Activated CD8-positive, alpha-beta memory T cell treated with anti-CD3 and anti-CD28 coated beads, Interleukin-2, amount 50 U/mL, for 48 hours (primary cell): ENCODE measurements at places on chromosomes 6 and 20.

GRCh38 chr6:75819776-75820487, 70.9 kb downstream of the MYO6 start:
- DNase-seq: no peak

- DNase-seq: no peak
Measured at GRCh38 chr20:58088625-58089024, 139.8 kb downstream of the ANKRD60 start.

DNA sequence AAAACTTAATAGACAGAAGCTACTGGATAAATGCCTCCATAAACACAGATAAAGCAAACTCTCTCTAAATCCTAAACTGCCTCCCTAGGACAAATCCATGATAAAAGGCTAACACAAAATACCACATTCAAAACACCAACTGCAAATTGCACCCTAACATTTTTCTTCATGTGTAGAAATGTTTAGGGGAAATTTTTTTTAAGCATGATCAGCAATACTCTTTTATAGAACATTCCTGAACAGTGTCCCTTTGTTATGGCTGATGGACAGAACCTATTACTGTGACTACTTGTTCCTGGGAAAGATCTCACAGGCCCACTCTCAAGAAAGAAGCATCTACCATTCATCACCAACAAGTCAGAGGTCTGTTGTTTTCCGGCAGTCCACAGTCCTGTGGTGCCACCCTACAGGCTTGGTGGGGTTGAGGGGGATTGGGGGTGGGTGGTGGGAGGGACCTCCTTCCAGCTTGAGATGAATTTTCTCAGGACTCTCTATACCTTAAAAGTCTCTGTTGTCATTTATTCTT, 64.5 kb downstream of the DTNBP1 start:
- no peak for DNase-seq

- DNase-seq: no peak
Measured at GRCh38 chr6:116695401-116695800, 14.4 kb downstream of the KPNA5 start.

GRCh38 chr6:33171880-33172687, 20.2 kb downstream of the COL11A2 start:
- no peak for DNase-seq

DNA sequence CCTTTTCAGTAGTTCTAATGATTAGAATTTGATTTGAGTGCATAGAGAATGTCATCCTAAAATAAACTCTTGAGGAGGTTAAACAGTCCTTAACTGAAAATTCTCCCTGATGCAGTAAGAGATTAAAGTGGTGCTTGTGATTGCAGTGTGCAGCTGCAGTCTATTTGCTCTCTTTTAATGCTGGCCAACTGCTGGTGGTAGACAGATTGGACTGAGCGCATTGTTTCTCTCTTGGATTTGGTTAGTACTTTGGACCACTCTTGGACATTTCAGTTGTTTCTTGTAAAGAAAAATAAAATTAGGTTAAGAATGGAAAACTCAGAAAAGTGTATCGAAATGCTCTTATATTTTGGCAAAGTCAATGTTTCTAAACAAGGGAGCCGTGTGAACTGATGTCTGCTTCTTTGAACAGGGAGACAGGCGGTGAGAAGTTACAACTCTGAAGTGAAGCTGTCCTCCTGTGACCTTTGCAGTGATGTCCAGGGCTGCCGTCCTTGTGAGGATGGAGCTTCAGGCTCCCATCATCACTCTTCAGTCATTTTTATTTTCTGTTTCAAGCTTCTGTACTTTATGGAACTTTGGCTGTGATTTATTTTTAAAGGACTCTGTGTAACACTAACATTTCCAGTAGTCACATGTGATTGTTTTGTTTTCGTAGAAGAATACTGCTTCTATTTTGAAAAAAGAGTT, 127.2 kb downstream of the CD109 start:
- DNase-seq: no peak

DNA sequence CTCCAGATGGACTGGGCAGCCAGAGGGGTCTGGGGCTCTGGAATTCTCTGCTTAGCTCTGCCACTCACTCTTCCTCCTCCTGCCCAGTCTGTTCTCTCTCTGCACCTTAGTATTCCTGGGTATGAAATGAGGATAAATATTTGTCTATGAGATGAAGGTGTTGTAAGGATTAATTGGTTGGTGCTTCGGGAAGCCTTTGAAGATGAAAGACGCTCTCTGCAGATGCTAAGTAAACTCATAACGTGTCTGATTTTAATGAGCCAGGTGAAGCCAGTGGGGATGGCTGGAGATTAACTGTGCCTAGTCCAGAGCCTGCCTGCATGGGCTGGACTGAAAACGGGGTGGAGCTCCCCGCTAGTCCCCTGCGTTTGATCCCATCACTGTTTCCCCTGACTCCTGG, 23.1 kb upstream of the TCP11 start:
- DNase-seq: no peak

- DNase-seq: no peak
Measured at GRCh38 chr6:101392586-101393230, 800 bp upstream of the GRIK2 start.

DNA sequence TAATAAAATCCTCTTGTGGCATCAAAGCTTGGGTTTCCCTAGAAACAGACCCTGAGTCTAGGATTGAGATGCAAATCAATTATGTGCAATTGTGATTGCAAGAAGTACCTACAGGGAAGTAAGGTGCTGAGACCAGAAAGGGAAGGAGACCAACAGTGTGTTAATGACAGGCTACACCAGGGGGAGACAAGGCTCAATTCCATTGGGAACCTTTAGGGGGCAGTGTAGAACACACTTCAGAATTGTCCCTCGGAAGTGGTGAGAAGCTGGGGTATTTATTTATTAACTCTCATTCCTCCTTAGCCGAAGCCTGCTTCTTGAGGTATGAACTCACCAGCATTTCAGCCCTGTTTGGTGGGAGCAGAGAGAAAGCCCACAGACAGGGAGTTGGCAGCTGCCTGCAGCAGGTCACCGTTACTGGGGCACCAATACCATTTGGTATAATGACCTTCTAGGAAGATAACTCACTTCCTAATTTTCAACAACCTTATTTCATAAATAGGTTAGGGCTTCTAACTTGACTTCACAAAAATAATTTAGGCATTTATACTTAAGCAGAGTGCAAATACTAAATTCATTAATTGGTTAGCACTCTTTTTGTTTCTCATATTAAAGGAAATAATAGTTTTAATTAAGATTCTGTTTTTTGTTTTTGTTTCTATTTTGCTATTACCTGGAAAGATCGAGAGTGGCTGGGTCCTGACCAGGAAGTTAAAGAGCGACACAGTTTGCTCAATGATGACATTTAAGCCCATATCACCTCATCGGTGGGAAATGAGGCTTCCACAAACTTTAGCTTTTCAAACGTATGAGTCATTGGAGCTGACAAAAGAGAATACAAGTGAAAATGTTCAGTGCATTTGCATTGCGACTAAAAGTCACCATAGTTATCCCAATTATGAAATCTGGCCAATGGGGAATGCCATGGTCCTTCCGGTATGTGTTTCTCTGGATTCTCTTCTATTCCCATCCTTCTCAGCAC, 94.8 kb downstream of the BTBD3 start:
- no peak for DNase-seq

DNA sequence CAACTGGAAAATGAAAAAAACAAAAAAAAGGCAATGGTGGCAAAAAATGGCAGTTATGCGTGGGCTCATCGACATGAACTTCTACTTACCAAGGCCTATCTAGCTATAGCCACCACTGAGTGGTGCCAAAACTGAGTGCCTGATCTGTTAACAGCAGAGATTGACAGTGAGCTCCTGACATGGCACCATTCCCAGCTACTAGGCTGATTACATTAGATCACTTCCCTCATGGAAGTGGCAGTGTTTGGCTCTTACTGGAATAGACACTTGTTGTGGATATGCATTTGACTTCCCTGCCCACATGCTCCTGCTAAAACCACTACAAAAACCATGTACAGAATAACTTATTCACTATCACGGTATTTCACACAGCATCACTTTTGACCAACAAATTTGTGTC, 216.1 kb upstream of the SGK1 start:
- no peak for DNase-seq

DNA sequence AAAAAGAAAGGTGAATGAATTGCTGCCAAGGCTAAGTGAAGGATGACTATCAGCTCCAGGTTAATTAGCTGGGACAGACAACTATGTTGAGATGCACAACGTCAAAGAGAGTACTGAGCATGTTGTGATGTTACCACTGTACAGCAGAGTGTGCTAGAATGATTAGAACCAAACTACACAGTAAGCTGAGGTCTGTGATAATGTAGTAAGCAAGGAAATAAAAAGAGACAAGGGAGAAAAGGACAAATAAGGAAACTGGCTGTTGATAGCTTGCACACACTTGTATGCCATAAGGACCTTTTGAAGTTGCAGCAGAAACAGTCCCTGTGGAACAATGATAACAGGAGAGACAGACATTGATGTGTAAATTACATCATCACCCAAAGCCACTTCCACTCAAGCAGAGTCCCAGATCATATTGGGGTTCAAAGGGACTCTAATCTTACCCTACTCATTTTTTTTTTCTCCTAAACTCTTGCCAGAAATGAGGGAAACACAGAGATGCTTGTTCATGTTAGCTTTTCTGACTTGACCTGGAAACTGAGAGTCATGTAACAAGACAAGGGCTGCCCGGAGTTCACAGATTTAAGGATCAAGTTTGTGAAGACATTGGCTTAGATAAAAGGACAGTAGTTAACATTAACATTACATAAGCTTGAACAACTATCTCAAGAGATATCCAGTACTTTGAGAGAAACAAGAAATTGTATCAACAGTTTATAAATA, 189.9 kb downstream of the CENPW start:
- DNase-seq: no peak

DNA sequence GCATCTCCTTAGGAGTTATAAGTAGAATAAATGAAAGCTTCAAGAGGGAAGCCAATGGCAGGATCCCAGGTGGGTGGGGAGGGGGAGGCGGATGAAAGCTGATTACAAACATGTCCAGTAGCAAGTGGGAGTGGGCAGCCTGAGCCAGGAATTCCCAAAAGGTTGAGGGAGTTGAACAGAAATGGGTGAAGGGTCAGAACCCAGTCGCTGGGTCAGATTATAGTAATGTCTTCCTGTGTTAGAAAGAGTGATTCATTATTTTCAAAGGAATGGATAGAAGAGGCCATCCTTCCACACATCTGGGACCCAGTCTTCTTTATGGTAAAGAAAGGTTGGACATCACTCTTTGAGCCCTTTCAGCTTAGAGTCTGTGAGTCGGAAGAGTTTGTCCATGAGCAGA, 41.0 kb upstream of the FAM50B start:
- no peak for DNase-seq

DNA sequence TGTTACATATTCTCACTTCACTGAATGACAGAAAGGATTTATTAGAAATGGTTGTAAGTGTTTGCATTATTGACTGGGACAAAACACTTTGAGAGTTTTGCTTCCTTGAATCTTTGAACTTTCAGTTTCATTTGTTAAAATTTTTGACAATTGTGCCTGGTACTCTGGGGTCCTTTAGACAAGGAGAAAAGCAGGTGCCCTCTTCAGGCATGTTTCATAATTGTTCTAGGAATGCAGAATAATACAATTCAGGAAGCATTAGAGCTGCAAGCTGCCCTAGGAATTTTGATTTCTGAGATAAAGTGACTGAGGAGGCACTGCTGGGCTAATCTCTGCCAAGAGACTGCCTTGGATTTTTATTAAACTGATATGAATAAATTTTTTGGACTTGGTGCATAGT, 49.7 kb downstream of the TOP1 start:
- DNase-seq: no peak

- no peak for DNase-seq
Measured at GRCh38 chr6:112330879-112331265, 16.3 kb upstream of the RFPL4B start.

DNA sequence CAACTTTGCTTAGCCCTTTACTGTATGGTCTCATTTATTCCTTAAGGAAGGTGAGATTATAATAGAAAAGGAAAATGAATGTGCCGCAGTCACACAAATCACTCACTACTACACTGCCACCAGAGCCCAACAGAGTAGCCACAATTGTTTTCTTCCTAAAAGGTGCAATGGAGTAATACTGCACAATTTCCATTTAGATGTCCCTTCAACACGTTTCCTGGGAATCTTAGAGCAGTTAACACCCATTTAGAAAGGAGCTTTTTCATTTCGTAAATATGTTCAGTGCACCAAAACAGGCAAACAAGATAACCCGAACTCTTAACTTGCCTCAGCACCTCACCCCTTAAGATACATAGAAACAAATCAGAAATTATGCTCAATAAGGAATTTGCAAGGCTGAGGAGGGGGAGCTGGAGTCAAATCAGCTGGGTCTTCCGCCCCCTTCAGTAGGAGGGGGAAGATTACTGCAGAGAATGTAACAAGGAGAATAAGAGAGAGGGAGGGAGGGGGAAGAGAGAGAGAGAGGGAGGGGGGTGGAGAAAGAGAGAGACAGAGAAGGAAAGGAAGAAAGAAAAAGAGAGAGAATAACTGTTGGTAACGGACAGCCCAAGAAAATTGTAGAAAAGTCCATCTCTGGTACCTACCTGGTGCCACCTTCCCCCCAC, 155.5 kb downstream of the BCAS1 start:
- no peak for DNase-seq

- peak; percentile 95 for DNase-seq
Measured at GRCh38 chr20:34111702-34112599, at the start of gene EIF2S2. EIF2S2 (minus strand) TSS chr20:34112243; CDS start chr20:34112110, 133 bp downstream.

DNA sequence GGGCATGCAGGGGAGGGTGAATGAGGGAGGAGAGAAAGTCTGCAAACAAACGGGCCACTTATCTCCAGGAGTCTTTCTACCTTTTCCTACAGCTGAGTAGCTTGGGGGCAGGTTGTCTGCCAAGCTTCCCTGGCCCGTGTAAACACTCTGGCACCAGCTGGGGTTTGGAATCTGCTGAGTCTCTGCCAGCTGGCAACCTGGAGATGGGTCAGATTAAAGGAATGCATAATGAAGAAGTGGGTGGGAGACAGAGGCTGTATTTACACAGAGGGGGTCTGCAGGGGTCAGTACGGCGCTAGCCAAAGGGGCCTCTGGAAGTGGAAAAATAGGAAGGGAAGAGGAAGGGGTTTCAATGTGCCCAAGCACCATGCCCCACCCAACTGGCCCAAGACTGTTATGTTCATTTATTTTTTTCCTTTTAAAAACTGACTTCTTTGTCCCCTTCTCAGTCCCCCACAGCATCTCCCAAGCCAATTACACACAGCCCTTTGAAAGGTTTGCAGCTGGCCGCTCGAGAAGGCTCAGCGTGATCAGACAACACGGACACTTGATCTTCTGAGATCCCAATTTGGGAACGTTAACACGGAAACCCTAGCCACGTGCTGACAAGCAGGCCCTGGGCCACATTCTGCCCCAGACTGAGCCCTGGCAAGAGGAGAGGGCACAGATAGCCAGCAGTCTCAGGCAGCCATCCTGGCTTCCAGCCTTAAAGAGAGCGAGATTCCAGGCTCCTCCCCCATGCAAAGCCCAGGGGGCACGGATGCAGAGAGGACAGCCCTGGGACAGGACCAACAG, 25.2 kb downstream of the TRAM2 start:
- no peak for DNase-seq

GRCh38 chr20:57481281-57481711, 43.6 kb downstream of the CTCFL start:
- DNase-seq: no peak
